ENCODE measurements at places on chromosomes 11 and 22.

- no peak for DNase-seq
These were observed 44.0 kb downstream of the MYO7A start for GRCh38 chr11:77171885-77172665.

DNA sequence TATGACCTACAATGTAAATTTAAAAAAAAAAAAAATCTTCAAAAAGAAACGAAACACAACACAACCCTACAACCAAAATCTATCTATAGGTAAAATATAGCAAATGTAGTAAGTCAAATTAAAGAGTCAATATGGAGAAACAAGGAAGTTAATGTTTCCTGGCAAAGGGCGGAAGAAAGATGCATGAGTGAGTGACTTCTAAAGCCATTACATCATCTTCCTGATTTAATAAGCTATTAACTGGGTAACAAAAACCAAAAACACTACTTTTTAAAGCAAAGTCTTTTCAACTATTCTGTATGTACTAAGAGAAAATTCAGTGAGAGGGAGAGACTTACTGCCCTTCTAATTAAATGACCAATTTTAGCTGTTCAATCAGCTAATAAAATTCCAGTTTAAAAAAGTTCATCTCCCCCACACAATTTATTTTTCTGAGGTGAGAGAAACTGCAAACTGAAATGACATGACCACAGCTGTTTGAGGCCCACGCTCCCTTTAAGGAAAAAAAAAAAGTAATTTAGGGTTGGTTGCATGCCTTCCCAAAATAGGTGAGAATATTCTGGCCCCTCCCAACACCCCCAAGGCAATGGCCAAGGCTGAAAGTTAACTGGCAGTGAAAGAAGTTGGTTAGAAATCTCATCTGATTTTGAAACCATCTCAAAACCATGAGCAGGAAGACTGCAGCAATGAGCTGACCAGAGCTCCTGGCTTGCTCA is 5.9 kb downstream of the SF1 start:
- DNase-seq: no peak

DNA sequence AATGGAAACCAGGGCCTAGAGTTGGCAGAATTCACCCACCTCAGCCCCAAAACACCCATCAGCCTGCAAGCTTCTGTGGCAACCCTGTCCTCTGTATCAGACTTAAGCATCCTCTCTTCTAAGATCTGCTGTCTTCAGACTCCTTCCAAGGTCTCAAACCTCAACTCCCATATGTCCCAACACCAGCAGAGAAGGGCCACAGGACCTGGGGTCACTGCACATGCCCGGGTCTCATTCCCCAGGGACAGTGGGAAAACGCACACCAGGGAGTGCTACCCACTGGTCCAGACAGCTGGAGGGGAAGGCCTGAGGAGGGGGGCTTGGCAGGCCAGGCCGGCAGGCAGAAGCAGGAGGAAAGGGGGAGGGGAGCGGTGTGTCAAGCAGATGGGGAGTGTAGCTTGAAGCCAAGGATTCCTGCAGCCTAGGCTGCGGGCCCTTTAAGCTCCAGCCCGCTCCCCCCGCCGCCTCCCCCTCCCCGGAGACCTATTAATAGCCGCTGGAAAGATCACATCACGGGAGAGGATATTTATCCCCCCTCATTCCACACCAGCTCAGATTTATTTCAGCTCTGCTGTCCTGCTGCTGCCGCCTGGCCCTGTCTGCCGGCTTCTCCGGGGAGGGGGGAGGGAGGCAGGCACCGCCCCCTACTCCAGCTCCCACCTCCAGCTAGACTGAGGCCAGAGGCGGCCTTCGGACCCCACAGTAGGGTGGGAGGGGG is 16.7 kb downstream of the BCL9L start:
- peak; percentile 61 for DNase-seq

- no peak for DNase-seq
These were observed 3.7 kb downstream of the CBX6 start for GRCh38 chr22:38868286-38868721.

DNA sequence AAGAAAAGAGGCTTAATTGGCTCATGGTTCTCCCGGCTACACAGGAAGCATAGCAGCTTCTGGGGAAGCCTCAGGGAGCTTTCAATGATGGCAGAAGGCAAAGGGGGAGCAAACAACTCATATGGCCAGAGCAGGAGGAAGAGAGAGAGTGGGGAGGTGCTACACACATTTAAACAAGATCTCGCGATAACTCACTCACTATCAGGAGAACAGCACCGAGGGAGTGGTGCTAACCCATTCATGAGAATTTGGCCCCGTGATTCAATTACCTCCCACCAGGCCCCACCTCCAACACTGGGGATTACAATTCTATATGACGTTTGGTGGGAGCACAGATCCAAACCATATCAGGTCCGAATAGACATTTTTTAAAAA is 41.7 kb upstream of the APLNR start:
- no peak for DNase-seq

- no peak for DNase-seq
These were observed 33.9 kb upstream of the EIF3M start for GRCh38 chr11:32549611-32550187.

GRCh38 chr11:100827934-100828661 is 141.0 kb downstream of the ARHGAP42 start:
- peak; percentile 24 for DNase-seq

GRCh38 chr11:95570845-95571244 is 218.7 kb downstream of the FAM76B start:
- DNase-seq: no peak

GRCh38 chr22:19730198-19730597 is 6.9 kb downstream of the GP1BB start:
- DNase-seq: no peak

DNA sequence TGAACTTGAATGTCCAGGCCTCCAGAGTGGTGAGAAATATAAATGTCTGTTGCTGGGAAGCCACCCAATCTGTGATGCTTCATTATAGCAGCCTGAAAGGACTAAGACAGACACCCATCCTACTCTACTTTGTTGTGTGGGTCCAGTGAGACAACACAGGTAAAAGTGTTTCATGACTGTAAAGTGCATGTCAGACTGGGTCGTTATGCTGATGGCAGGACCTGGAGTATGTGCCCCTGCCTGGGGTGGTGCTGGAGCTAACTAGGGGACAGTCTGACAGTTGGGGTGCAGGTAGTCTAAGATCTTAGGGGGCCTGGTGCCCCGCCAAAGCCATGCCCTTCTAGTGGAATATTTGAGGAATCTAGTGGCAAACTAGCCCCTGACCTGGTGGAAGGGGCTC is 165.6 kb downstream of the TRIM29 start:
- DNase-seq: no peak

DNA sequence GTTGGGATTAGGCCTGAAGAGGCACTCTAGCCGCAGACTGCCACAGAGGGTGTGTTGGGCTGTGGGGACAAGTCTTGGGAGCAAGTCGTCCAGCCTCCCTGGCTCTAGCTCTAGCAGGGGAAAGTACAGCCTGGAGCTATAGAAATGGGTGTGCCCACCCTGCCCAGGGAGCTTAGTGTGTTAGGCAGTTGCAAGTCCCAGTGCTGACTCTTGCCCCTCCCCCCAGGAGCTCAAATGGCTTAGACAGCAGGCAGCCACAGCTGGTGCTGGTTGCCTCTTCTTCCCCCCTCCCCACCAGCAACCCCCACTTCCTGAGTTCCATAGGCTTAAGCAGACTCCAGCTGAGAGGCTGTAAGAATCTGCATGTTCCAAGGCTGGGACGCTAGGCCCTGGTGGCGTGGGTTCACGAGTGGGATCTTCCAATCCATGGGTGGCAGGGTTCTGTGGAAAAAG is 61.2 kb downstream of the GUCY1A2 start:
- no peak for DNase-seq

DNA sequence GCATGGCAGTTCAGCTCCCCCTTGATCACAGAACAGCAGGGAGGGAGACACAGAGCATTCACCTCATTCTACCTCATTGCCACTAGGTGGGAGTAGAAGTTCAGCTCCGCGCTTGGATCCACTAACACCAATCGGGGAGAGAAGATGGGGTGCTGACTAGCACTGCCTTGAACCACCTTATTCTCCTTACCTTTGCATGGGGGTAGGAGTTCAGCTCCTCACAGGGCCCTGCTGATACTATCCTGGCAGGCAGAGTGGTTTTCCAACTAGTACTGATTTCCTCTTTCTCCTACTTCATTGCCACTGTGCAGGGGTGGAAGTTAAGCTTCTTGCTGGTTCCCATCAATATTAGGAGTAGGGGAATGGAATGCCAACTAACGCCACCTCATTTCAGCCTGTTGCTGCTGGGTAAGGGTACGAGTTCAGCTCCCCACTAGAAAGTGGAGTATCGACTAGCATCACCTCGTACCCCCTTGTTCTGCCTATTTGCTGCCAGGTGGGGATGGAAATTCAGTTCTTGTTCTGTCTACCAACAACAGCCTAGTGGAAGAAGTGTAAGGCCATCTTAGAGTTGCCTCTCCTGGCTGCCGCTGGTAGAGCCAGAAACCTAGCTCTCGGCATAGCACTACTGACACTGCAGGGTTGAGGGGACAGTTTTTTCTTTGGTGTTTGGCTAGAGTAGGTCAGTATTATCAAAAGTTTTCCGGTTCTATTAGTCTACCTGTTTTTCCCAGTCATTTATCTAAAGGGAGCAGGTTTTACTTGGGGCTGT is 550.9 kb upstream of the CCDC90B start:
- DNase-seq: peak; percentile 57

DNA sequence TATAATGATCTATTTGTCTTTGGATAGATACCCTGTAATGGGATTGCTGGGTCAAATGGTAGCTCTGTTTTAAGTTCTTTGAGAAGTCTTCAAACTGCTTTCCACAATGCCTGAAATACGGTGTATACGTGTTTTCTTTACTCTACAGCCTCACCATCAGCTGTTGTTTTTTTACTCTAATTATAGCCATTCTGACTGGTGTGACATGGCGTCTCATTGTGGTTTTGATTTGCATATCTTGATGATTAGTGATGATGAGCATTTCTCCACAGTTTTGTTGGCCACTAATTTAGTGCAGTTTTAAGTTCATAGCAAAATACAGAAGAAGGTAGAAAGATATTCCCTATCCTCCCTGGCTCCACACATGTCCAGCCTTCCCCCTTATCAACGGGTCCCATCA is 26.3 kb upstream of the VPREB1 start:
- DNase-seq: no peak

DNA sequence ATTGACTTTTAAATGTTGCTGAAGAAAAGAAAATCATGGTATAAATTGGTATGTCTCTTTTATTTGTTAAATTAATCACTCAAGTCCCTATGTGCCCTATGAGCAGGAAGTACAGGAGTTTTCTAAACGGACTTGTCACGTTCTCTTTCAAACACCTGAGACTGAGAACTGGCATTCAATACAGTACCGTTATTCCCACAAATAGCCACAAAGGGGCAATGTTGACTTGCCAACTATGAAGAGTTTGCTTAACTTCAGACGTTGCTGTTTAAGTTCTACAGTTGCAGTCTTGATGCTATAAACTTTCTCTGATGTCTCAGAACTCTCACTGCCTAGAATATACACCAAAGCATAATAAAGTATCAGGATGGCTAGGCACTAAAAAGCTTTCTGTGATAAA is 7.6 kb downstream of the OR56A1 start:
- DNase-seq: peak; percentile 23

- no peak for DNase-seq
These were observed 35.5 kb downstream of the MTMR2 start for GRCh38 chr11:95888439-95888838.

- no peak for DNase-seq
These were observed 108.6 kb upstream of the RASSF10 start for GRCh38 chr11:12900496-12900895.

- no peak for DNase-seq
These were observed 3.7 kb upstream of the IPO7 start for GRCh38 chr11:9380773-9381172.

- DNase-seq: peak; percentile 72
These were observed 21.9 kb upstream of the POLD3 start for GRCh38 chr11:74570266-74571061.

DNA sequence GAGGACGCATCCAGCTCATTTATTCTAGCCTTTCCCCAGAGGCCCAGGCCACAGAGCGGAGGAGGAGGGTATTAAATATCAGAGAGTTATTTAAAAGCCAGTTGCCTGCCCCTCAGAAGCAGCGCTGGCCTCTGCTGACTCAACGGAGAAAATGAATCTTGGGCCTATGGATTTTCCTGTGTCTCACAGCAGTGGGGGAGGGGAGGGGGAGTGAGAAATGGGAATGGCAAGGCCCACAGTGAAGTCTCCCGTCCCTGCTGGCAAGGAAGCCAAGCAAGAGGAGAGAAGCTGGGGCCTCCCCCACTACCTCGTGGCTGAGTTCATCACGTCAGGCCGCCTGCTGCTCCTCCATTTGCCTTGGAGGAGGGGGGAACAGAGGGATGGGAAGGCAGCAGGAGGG is 4.5 kb upstream of the TPBGL start:
- DNase-seq: no peak

- no peak for DNase-seq
These were observed 36.7 kb upstream of the AMPD3 start for GRCh38 chr11:10418259-10418949.

DNA sequence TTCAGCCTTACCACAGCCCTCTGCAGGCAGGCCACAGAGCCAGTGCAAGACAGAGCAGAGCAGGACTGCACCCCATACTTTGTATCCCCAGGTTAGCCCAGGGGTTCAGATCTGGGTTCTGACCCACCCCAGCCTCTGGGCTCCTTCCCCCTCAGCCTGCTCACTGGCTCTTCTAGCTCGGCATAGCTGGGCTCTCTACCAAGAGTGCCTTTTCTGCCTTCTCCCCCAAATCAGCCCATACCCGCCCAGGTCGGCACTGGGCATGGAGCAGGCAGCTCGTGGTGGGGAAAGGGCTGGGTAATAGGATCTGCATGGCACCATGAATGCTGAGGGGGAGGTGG is 8.3 kb downstream of the RELT start:
- DNase-seq: no peak

GRCh38 chr22:24105631-24106030 is 75.7 kb upstream of the SUSD2 start:
- DNase-seq: no peak

DNA sequence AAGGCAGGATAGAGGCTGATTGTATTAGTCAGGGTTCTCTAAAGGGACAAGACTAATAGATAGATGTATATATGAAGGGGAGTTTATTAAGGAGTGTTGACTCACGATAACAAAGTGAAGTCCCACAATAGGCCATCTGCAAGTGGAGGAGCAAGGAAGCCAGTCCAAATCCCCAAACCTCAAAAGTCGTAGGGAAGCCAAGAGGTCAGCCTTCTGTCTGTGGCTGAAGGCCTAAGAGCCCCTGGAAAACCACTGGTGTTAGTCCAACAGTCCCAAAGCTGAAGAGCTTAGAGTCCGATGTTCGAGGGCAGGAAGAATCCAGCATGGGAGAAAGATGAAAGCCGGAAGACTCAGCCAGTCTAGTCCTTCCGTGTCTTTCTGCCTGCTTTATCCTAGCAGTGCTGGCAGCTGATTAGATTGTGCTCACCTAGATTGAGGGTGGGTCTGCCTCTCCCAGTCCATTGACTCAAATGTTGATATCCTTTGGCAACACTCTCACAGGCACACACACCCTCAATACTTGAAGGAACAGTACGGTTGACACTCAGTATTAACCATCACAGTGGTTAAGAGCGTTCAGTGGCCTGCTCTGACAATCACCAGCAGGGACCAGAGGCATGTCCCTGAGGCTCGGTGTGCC is 135.6 kb downstream of the CSNK2A3 start:
- no peak for DNase-seq

DNA sequence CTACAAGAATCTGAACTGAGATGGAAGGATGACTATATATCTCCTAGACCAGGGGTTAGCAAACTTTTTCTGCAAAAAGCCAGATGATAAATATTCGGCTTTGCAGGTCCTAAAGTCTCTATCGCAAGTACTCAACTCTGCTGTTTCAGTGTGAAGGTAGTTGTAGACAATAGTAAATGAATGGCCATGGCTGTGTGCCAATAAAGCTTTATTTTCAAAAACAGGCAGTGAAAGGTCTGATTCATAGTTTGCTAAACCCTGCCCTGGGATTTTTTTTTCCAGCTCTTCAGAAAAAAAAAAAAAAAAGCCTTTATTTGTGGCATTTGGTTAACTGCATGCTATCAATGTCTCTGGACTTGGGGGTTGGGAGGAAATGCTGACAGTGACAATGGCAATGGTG is 37.5 kb downstream of the FAM227A start:
- DNase-seq: no peak

Data from HEK293T (cell line).